ENCODE measurements at places on chromosomes 1 and 21. TPM values are rescaled to one million over a fixed set of nuclear protein-coding genes. Genes with fewer than 3 reads are reported as not detected.

Gene SERPINC1
- total RNA-seq: 0.51 TPM

Gene TTC22
- not detected for total RNA-seq

Gene PGLYRP4
- not detected for total RNA-seq

Gene RNU1-1
- 1,745 TPM for total RNA-seq

Gene E2F2
- 0.32 TPM for total RNA-seq

GRCh38 chr1:7931446-7931812 is 9.2 kb downstream of the TNFRSF9 start:
- H3K27me3 ChIP-seq: no peaks in the 10 kb centered on the region
- DNase-seq: no peak
- no peak overlapping the region for H3K27ac ChIP-seq
- no peaks in the 10 kb centered on the region for H3K4me1 ChIP-seq

DNA sequence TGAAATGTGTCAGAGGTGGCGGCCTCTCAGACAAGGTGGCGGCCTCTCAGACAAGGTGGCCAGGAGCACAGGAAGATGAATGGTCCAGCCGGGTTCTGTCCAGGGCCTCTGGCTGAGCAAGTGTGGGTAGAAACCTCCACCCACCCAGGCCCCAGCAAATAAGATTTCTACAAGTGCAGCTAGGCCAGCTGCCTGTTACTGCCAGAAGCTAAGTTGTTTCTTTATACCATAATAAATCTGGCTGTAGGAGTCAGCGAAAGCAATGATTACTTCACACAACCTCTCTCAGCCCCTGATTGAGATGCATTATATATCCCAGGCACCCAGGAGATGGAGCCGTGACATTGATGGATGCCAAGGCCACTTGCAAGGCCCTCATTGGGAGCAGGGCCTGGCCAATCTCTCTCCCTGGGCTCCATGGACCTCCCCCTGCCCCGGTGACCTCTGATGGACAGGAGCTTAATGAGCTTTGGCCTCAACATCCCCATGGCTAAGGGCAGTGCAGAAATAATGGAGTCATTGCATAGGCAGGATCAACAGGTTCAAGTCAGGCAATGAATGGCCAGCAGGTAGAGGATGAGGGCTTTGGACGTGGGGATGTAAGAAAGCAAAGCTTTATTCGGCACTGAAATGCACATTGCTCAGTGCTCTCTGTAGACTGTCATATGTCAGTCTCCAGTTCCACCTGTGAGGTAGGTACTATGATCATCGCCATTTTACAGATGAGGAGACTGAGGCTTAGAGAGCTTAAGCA is 92.9 kb downstream of the PTPRU start:
- no peaks in the 10 kb centered on the region for H3K27me3 ChIP-seq
- no peak overlapping the region for H3K4me3 ChIP-seq
- no peaks in the 10 kb centered on the region for H3K4me1 ChIP-seq
- H3K27ac ChIP-seq: no peak overlapping the region
- H3K36me3 ChIP-seq: peaks cover 12% of the 10 kb centered on the region

- DNase-seq: no peak
- H3K36me3 ChIP-seq: no peaks in the 10 kb centered on the region
- H3K4me3 ChIP-seq: no peak overlapping the region
- no peaks in the 10 kb centered on the region for H3K4me1 ChIP-seq
- H3K27me3 ChIP-seq: no peaks in the 10 kb centered on the region
These were observed 76.4 kb downstream of the SNRPE start for GRCh38 chr1:203937678-203938330.

- H3K4me3 ChIP-seq: no peak overlapping the region
- H3K27ac ChIP-seq: no peak overlapping the region
- no peak for DNase-seq
- no peaks in the 10 kb centered on the region for H3K27me3 ChIP-seq
- H3K36me3 ChIP-seq: peaks cover 100% of the 10 kb centered on the region
These were observed 6.1 kb downstream of the GAS5 start for GRCh38 chr1:173861731-173862145.

DNA sequence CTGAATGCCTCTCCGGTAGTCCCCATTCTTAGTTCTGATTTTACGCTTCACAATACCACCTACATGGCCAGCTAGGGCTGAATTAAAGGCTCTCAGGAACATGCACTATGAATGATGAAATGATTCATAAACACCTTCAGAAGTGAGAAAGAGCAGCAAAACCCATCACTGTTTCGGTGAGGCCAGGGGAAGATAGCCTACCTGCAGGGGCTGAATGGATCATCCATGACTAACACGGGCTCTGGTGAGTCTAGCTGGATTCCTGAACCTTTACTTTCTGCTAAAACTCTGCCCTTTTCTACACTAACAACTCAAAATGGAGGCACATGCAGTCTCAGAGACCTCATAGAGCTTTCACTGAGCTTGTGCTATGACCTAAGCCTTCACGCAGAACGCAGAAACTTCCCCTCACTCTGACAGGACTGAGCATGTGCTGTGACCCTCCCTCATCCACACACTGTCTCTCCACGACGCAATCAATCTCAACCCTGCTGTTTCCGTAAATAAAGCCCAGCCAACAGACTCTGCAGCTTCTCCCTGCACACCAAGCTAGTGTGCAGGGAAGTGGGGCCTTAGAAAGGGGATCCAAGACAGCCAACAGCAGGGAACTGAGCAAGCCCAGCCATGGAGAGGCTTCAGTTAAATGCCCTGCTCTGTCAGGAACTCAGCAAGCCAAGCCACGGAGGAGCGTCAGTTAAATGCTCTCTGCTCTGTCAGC is 207.8 kb downstream of the SLC45A1 start:
- H3K27me3 ChIP-seq: no peaks in the 10 kb centered on the region
- DNase-seq: peak; percentile 87
- H3K36me3 ChIP-seq: peaks cover 5% of the 10 kb centered on the region
- H3K4me3 ChIP-seq: peak overlapping the region; percentile 71

DNA sequence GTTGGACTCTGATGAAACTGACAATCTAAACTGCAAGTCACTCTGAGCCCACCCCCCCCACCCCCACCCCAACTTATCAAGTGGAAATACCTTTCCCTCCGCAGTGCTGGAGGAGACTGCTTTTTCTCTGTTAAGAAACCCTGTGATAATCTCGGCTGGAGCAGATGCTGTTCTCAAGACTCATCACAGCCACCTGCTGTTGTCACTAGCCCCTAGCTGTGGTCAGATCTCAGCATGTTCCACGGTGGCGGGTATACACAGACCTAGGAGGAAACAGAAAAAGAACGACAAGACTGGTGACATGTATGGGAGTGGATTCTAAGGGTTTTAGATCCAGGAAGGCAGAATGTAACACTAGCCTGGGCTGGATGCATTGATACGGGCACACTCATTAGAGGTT is 2.3 kb downstream of the ACTL8 start:
- H3K27ac ChIP-seq: no peak overlapping the region
- H3K4me3 ChIP-seq: no peak overlapping the region
- peaks cover 4% of the 10 kb centered on the region for H3K27me3 ChIP-seq
- no peak for DNase-seq
- no peaks in the 10 kb centered on the region for H3K4me1 ChIP-seq

- no peak overlapping the region for H3K27ac ChIP-seq
- DNase-seq: no peak
- H3K27me3 ChIP-seq: no peaks in the 10 kb centered on the region
- H3K4me1 ChIP-seq: no peaks in the 10 kb centered on the region
- no peaks in the 10 kb centered on the region for H3K36me3 ChIP-seq
These were observed 3.9 kb downstream of the MRAP start for GRCh38 chr21:32302560-32302959.

Measured in psoas muscle (tissue), 8 donors.